ENCODE measurements at places on chromosomes 4 and X.

DNA sequence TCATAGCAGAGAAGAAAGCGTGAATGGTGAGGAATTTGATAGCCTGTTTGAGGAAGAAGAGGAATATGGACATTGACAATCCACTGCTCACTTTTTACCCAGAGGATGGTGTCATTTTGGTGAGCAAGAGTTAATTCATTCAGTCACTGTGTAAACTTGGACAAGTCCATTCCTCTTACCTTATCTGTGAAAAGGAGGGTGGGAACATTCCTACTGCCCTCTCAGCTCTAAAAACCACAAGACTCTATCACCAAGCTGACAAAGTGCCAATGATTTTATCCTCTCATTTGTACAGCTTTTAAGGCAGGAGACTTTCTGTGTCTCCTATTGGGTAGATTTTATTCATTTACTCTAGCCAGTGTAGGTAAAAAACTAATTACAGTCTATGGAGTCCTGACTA, 103.8 kb downstream of the LUZP4 start:
- no peak for DNase-seq

GRCh38 chr4:108029016-108029720, 39.5 kb downstream of the HADH start:
- no peak for DNase-seq

GRCh38 chr4:188627892-188628291, 488.7 kb downstream of the TRIML1 start:
- DNase-seq: no peak

DNA sequence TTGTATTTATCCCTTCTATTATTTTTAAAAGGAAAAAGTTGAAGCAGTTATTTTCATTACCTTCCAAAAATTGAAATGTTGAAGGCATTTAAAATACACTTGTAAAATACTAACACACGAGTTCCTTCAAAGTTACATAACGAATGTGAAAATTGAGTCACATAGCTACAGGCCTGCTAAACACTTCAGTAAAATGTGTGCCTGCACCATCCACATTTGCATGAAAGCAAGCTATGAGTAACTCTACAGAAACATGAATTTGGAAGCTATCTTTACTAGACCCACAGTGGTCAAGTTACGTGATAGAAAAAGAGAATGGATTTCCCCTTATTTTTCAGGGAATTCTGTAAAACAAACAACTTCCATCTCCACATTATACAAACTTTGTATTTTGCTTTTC, 1148.8 kb upstream of the PCDH7 start:
- DNase-seq: no peak

DNA sequence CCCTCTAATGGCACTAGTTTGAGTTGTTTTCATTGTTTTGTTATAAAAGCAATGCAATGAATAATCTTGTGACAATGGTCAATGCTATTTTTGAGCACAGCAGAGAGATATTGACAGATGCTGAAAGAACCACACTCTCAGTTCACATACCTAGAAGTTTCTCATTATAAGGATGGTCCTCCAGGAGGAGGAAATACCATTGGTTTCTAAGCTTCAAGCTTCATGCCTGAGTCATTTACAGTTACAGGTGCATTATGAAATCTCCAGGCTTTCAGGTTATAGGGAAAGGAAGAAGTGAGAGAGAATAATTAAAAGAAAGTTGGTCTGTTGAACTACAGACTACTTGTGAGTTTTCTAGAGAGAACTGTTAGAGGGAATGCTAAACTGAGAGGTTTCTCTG, 75.3 kb downstream of the PWWP3B start:
- no peak for DNase-seq
